HepG2 (cell line): ENCODE measurements at places on chromosomes 4 and X.
A peak's percentile ranks its signal among the peaks of the same experiment; 100 is the strongest.

GRCh38 chr4:176242764-176243347, 26.2 kb downstream of the ASB5 start:
- DNase-seq: no peak

DNA sequence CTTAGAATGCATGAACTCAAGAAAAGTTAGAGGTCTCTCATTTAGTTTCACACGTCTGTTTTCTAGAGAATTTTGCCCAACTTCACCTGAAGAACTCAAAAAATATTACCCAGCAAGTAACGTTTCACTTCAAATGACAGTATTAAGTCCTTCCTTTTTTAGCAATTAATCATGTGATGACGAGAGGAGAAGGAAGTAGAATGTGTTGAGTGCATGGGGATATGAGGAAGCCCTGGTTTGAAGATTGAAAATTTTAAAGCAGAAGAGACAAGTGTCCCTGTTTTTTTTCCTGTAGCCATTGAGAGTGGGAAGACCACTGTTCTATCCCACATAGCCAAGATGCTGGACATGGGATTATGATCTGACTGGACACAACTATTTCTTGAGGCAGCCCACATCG, 406.3 kb upstream of the CPEB2 start:
- no peak for DNase-seq

DNA sequence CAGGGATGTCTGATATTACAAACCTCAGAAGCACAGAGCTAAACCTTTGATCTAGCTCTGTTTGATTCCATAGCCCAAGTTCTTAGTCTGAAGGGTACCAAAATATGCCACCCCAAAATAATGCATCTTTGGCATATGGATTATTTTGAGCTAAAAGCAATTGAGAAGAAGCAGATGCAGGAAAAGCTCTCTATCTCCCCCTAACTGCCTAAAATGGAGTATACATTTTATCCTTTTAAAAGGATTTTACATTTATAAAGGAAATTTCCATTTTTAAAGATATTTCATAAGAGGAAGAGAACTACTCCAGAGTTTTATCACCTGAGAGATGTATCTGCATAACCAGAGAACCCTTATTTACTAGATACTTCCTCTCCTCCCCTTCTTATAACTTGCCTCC, 158.7 kb downstream of the ZNF674 start:
- no peak for DNase-seq

GRCh38 chrX:64428371-64428770, 33.1 kb upstream of the MTMR8 start:
- DNase-seq: no peak

- no peak for DNase-seq
Measured at GRCh38 chrX:24526616-24527015, 61.5 kb downstream of the PDK3 start.

DNA sequence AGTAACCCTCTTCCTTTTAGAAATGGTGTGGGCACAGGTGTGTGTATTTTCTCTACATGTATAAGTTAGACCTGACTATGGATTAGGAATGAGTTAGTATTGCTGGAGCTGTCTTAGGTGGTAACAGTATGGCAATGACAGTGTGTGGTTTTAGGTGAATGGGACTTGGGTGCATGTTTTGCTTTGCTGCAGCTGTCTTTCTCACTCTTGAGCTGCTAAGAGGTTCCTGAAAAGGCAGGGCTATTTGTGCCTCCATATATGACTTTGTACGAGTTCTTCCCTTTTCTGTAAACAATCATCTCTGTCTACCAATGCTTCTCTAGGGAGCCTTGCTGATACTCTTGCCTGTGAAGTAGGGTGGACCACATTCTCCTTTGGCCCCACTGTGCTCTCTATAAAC, 234.8 kb upstream of the HHIP start:
- DNase-seq: no peak

- DNase-seq: peak; percentile 98
Measured at GRCh38 chr4:123555233-123555806, 158.7 kb downstream of the SPRY1 start.

- peak; percentile 13 for DNase-seq
Measured at GRCh38 chr4:22941688-22942375, 249.1 kb downstream of the GBA3 start.

- no peak for DNase-seq
Measured at GRCh38 chrX:67726018-67726417, 182.2 kb downstream of the AR start.

GRCh38 chrX:54288277-54288676, 69.6 kb downstream of the WNK3 start:
- DNase-seq: peak; percentile 45

- no peak for DNase-seq
Measured at GRCh38 chr4:110633358-110634341, 10.8 kb upstream of the PITX2 start.
